Activated CD4-positive, alpha-beta T cell treated with anti-CD3 and anti-CD28 coated beads for 36 hours (primary cell): ENCODE measurements at places on chromosomes 6 and 20.
A peak's percentile ranks its signal among the peaks of the same experiment; 100 is the strongest.

- DNase-seq = no peak
Measured at GRCh38 chr6:21451546-21452013, 142.0 kb upstream of the SOX4 start.

- DNase-seq = no peak
Measured at GRCh38 chr20:10067321-10067720, 32.5 kb downstream of the ANKEF1 start.

DNA sequence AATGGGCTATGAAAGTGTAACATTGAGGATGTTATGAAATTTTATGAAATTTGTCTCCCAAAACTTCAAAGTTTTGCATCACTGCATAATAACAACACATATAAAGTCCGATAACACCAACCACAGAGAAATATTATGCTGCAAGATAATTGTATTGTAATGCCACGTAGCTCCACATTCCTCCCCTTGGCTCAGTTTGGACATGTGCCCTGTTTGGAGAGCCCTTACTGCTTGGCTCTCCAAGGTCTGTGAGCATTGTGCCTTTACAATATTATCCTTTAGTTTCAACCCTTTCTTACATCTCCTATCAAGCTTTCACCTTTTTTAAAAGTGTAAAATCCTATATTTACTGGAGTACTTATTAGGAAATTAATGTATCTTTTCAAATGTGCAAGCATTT lies 10.8 kb downstream of the HBS1L start:
- no peak for DNase-seq

DNA sequence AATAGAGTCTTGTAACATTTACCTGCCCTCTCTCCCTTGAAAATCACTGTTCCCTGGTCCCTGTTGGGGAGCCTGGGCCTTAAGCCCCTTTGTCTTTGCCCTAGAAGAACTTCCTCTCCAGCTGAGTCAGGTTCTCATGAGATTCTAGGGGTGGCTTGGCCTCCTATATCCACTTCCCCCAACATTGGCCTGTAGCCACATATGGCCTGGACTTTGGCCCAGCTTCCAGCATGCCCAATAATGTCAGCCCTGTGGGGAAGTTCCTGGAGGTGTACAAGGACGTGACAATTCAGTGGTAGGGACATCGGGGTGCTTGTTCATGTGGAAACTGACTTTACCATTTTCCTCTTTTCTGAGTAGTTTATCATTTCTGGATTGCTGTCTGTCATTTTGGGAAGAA lies 17.2 kb upstream of the MAS1L start:
- DNase-seq = no peak

DNA sequence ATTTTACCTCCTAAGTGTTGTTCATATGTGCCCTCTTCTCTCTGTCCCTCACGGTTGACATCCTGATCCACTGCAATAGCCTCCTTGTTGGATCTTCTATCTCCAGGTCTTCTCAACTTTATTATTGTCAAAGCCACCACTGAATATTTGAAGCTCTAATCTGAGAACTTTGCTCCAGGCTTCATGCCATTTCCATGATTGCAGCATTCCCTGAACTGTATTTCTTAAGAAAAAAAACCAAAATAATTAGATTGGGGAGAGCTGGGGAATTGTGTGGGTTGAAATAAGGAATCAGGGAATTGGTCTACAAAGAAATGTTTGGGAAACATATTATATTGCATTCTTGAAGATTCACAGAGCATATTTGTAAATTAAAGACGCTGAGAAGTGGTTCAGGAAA lies 2.5 kb upstream of the STX7 start:
- DNase-seq = no peak

- no peak for DNase-seq
Measured at GRCh38 chr20:53914091-53914780, 156.2 kb downstream of the BCAS1 start.

GRCh38 chr20:1818895-1819294 lies 76.3 kb upstream of the SIRPA start:
- no peak for DNase-seq

- no peak for DNase-seq
Measured at GRCh38 chr6:105804424-105804823, 281.7 kb upstream of the PRDM1 start.

DNA sequence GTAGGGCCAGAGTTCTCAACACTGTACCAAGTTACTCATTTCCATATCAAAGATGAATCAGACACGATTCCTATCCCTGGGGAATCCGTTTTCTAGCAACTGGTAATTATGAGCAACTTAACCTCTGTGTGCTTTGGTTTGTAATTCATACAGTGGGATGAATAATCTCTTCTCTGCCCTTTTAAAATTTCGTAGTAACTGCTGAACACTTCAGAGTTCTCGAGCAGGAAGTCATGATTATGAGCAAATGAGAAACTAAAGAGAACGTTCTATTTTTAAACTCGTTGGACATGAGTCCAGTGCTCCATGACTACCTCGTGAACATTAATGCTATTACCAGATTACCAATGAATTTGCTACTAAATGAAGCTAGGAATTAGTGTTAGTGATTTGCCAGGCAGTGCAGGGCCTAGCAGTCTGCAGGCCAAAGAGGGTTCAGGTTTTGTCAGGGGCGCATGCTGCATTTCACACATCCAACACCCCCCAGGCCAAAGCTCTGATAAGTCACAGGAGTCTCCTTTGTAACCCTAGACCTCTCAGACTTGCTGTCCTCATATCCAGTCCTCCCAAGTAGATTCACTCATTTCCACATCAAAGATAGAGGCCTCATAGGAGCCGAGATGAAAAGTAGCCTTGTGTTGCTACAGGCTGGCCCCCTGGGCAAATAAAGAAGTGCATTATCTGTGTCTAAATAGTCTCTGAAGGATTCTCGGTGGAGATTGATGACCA lies 45.8 kb upstream of the VSTM2L start:
- no peak for DNase-seq

DNA sequence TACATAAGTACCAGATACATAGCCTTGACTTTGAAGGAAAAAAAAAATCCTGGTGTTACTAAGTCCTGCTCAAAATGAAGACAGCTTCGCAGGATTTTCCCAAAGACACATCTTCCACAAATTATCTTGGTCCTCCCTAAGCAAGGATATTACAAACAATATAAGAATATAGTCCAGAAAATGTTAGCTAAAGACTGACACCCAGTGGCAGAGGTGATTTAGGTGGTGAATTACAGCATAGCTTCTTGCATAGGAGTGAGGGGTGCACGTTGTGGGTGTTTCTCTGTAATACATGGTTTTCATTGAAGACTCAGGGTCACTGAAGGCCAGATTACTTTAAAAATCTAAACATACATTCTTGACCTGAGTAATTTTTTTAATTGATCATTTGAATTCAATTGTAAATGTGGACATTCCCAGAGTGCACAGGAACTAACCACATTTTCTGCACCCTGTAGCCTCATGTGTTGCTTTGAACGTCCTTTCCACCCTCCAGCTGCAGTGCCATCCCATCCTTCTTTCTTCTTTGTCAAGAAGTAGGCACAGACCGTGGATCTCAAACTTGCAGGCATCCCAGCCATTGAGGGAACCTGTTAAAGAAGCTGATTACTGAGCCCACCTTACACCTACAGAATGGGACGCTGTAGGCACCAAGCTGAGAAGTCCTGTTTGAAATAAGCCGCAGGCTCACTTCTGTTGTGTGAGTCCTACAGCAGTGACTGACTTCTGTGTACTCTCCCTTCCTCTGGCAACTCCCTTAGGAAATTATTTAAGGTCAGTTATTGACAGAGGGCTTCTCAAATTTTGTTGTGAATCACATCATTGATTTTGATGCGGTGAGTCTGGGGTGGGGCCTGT lies 102.6 kb downstream of the PERP start:
- peak; percentile 45 for DNase-seq

- DNase-seq = no peak
Measured at GRCh38 chr6:146200176-146200575, 171.3 kb downstream of the GRM1 start.

GRCh38 chr6:20402092-20402341 lies 338 bp downstream of the E2F3 start:
- DNase-seq = no peak

GRCh38 chr6:124795643-124796463 lies 166.4 kb upstream of the RNF217 start:
- DNase-seq = peak; percentile 17

GRCh38 chr6:66771626-66772025 lies 1064.6 kb upstream of the EYS start:
- DNase-seq = no peak

- peak; percentile 81 for DNase-seq
Measured at GRCh38 chr6:27388293-27389197, at the start of gene ZNF391. ZNF391 (plus strand) TSS chr6:27388759; CDS start chr6:27400371, 11,612 bp downstream.

GRCh38 chr20:36370991-36371790 lies 65.1 kb downstream of the DLGAP4 start:
- DNase-seq = no peak

DNA sequence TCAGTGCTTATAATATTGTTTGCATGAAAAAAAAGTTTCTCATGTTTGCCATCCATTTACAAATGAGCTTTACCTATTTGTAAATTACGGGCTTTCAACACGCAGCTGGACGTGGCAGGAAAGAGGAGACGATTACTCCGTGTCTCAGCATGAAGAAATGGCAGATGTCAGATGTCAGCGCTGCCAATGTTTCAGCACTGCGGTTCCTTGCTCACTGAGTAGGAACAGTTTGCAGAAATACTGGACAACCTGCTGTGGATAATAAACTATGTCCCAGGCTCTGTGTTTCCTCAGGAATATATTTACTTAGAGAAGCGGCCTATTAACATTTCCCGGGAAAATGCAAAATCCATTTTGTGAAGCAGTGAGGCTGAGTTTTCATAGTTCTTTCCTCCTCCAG lies 22.7 kb downstream of the RAMACL start:
- DNase-seq = no peak

GRCh38 chr6:135235716-135236115 lies 54.6 kb downstream of the MYB start:
- no peak for DNase-seq

DNA sequence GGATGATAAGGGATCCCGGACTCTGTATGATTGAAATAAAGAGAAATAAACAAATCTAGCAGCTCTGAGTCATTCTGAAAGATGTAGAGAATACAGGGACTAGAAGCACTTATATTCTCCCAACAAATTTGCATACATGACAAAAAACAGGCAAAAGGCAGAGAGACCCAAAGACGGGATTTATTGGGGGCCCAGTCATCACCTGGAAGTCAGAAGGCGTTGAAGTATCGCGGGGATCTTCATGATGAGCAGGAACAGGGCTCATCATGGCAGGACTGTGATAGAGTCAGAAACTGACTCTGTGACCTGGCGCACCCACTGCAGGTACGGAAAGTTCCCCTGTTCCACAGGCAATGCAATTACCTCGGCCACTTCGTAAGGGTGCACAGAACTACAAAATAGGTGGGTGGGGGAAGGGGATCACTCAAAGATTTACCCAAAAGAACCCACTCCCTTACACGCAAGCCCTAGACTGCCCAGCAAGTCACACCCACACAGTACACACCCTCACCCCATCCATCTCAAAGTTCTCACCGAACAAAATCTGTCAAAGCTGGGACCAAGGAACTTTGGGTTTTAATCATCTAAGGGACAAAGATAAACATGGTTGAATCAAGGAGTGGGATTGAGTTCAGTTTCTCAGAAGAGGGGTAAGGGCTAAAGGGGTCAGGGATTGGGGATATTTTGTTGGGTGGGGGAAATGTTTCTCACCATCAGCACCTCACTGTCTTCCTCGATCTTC lies 1.4 kb downstream of the CUTA start:
- DNase-seq = peak; percentile 73

DNA sequence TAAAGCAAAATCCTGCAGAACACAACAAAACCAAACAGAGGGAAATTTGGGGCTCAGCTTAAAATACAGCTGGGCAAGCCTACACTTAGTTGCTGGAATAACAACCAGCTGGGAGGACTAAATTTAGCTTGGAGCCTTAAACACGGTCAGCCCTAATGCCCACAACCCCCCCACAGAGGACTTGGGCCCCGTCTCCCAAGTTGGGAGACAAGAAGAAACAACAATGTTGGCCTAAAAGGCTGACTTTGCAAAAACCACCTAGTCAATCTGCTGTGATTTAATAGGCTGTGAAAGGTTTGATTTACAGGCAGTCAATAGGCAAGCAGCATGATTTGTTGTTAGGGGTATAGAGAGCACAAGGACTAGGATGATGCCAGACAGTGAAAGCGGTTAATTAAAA lies 40.3 kb upstream of the ARMC2 start:
- DNase-seq = no peak

DNA sequence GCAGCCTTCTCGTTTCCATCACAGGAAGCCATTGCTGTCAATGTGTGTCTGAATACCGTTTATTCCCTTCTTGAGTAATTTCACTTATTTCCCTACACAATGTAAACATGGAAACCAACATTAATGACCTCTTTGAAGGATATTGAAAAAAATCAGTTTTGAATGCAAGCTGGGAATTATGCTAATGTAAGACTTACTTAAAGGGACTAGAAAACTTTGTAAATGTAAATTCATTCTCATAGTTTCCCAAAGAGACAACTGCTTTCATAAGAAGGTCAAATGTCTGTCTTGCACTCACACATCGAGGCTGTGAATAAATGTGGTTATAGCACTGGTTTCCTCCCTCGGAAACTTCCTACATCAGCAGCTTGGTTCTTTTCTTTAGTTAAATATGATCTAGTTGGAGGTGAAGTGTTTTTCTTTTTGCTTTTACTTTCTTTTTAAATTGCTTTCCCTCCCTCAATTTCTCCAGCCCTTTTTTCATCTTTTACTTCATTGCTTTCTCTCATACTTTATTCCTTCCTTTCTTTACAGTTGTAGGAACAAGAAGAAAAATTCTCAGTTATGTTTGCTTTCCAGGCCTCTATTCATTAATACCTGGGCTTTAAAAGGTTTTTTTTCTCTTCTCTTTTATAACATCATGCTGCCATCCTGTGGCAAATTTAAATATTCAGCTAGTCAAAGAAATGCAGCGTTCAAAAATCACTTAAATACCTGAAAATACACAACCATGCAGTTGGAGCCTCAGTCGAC lies 108.3 kb downstream of the TNFAIP3 start:
- DNase-seq = peak; percentile 51

DNA sequence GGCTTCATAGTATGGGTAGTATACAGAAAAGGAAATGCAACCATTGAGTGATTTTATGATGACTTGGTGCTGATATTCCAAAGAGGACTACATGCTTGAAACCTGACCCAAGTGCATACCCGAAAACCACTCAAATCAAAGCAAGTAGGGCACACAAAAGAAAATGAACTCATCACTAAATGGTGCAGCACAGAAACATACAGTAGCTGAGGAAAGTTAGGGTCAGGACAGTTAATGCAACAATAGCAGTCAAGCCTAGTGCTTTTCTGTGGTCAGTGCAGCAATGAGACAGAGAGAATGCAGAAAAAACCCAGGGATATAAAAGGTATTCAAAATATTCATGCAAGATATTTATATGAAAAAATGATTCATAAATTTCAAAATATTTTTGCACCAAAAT lies 711.1 kb downstream of the EPHA7 start:
- DNase-seq = no peak

- no peak for DNase-seq
Measured at GRCh38 chr6:165119231-165120020, 190.0 kb downstream of the C6orf118 start.

GRCh38 chr6:75813476-75814250 lies 64.6 kb downstream of the MYO6 start:
- no peak for DNase-seq

DNA sequence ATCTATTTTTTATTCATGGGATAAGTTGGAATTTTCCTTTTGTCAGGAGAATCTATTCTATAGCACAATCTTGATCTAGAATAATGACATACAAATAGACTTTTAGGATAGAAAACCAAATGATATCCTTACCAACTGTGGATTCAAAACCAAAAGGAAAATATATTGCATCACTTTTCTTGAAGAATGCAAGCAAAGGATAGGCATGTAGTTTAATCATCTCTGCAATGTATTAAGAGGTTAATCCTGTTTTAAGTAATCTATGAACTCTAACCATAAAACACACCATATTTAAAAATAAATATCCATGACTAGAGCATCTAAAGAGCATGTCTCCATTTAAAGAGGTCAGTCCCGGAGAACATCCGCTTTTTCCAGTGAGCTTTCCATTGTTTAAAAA lies 106.7 kb upstream of the CNKSR3 start:
- no peak for DNase-seq
